ENCODE measurements at places on chromosomes 2 and 18.
A peak's percentile ranks its signal among the peaks of the same experiment; 100 is the strongest.

DNA sequence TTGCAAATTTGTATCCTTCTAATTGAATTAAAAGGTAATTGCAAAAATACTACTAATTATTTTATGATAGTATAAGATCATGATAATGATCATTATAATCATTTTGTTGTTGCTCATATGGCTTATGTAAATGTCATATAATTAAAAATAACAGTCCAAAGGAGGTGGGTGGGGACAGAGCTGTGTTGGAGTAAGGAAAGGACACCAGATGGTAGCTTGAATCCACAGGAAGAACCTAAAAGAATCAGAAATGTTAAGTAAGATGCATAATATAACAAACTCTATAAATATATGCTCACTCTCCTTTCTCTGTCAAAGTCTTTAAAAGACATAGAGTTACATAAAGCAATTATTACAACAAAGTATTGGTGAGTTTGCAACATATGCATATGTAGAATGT, 650.7 kb upstream of the HS6ST1 start:
- DNase-seq: no peak

- DNase-seq: no peak
Observed at GRCh38 chr2:73903313-73903712, 10.5 kb downstream of the ACTG2 start.

DNA sequence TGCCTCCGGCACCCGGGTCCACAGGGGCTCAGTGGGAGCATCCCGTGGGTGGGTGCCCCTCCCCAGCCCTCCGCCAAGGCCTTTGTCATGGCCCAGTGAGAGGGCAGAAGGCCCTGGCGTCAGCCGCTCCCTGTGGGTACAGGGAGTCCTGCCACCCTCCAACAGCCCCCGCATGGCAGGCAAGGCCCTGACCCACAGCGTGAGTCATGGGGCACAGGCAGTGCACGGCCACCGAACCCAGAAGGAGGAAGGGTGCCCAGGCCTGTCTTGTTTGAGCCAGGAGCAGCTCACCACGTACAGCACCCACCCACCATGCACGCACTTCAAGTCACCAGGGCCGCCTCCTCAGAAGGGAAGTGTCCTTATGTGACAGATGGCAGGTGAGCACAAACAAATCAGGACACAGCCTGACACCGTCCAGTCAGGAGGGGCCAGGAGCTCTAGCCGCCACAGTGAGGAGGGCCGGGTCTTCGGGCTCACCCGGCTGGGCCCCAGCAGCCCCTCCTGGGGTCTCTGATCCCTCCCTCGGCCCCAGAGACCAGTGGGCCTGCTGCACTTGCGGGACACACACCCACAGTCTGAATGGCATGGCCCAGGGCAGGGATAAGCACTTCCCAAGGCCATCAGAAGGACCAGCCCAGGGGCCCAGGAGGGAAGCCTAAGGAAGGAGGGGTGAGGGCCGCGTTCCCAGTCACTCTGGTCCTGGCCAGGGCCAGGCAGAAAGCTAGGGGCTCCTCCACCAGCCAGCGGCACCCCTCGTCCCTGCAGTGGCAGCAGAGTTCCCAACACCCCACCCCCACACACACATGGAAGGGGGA, 25.8 kb downstream of the BIN1 start:
- DNase-seq: no peak

- no peak for DNase-seq
Observed at GRCh38 chr2:75892490-75892889, 181.8 kb upstream of the GCFC2 start.

DNA sequence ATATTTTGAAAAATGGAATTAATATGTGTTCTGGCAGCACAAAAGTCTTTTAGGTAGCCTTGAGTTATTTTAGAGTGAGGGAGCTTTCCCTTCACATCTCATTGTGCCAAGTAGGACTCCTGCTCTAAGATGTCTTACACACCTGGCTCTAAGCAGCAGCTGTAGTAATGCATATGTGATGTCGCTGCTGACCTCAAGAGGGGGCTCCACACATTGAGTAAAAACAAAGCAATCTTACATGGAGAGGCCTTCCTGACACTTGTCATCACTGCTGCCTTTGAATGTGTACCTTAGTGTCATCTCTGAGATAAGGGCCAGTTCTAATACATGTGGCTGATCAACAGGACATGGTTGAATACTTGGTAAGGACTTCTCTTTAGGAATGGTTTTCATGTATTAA, 75.8 kb downstream of the ACTR3 start:
- DNase-seq: peak; percentile 47

DNA sequence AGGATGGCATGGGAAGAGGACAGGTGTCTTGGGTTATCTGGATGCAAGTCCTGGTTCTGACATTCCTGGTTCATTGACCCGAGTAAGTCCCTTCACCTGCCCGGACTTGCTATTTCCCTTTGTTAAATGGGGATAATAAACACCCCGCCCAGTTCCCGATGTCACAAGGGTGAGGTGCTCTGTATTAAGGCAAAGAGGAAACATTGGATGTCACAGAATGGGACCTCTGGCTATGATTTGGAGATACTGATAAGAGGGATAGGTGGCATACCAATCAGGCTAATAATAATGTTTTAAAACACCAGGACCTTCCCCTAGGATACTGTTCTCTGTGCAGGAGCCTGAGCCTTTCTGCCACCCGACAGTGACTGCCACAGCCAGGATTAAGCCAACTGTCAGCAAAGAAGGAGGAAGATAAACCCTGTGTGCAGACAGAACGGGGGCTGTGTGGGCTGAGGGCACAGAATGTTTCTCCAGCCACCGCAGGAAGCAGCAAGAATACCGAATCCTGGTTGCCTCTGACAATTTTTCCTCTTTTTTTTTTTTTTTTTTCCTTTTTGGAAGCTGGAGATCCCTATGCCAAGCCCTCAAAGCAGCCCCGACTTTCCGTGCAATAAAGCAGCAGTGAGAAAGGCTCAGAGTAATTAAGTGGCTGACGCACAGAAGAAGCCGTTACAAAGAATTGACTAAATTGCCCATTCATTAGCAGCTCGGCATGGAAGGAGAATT, 336.6 kb downstream of the SMAD2 start:
- DNase-seq: no peak

GRCh38 chr2:181312515-181312927, 144.7 kb upstream of the ITGA4 start:
- DNase-seq: no peak

DNA sequence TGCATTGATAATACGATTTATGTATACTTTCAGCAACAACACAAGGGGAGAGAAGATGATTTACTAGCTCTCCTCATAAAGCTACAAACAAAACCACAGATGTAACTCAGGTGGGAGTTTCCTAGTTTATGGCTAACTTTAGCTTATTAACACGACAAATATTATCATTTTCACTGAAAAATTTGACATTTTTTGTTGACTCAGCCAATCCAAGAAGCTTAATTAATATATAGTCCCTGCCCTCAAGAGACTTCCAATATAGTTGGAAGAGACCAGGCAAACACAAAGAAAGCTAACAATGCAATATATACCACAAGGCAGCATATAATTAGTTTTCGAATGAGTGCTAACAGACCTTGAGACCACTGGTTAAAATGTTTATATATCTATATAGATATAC, 775 bp downstream of the WDR12 start:
- no peak for DNase-seq

DNA sequence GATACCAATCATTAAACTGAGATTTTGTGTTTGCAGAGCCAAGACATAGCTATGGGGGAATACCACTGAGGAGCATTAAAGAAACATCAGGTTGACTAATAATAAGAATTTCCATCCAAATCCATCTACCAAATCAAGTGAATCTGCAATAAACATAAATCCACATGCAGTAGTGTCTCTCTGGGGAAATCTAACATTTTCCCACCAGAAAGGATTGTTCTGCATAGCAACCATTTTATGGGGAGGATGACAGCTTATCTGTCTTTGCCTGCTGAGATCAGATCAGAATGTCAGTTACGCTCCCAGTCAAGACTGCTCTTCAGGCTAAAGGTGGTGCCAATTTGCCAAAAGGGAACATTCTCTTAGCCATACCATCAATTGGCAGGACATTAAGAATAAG, 1098.9 kb upstream of the CHAC2 start:
- no peak for DNase-seq

DNA sequence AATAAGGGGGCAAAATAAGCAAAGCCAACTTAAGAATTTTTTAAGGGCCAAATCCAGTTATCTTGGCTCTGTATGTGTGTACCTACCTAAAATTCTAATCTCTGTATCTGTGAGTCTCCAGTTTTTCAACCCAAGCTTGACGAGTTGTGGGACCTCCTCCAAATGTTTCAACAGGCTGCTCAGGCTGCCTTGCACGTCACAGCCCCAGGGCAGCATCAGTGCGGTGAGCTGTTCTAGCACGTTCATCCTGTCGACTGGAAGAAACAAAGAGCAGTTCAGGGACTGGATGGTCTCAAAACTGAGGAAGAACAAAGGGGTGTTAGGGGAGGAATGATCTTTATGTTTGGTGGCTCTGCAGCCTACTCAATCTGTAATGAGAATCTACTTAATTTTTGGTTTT, 29.4 kb downstream of the NLRC4 start:
- DNase-seq: no peak

DNA sequence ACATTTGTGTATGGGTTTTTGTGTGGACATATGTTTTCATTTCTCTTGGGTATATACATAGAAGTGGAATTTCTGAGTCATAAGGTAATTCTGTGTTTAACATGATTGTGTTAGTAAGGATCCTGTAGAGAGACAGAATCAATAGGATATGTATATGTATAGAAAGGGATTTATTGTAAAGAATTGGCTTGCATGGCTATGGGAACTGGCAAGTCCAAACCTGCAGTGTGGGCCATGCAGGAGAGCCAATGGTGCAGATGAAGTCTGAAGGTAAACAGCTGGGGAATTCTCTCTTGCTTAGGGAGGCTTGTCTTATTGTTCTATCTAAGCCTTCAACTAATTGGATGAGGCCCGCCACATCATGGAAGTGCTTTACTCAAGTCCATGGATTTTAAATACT, 39.2 kb upstream of the IL1R2 start:
- no peak for DNase-seq

DNA sequence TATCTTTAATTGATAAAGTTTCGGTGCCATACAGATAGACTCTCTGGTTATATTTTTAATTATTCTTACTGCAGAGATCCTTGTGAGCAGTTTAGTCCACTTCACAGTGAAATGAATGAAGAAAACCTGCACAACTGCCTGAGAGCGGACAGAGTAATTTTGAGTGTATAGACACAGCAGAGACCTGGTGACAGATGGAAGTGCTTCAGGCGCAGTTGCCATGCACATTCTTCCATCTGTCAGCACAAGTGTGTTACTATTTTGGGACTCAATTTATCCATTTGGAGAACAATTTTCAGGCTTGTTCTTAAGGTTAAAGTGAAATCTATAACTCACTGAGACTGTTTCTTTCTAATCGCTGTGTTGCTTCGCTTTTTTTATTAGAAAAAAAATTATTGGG, 147.8 kb upstream of the SPHKAP start:
- no peak for DNase-seq

DNA sequence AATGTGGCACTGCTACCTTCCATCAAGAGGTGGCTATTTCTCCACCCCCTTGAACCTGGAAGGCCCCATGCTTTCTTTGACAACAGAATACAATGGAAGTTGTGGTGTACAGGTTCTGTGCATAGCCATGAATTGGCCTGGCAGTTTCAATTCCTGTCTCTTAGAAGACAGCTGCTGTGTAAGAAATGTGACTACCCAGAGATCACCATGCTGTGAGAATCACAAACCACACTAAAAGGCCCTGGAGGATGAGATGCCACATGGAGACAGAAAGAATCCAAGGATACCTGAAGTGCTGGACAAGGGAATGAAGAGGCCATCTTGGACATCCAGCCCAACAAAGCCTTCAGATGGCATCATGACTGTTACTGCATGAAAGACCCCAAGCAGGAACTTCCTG, 47.7 kb upstream of the EHBP1 start:
- DNase-seq: no peak

DNA sequence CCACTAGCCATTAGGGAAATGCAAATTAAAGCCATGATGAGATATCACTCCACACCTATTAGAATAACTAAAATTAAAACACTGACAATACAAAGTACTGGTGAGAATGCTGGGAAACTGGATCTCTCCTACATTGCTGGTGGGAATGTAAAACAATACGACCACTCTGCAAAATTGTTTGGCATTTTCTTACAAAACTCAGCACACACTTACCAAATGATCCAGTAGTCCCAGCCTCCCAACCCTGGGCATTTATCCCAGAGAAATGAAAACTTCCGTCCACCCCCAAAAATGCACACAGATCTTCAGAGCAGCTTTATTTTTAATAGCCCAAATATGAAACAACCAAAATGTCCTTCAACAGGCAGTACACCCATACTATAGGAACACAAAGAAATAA, 8.9 kb upstream of the TMSB10 start:
- no peak for DNase-seq

DNA sequence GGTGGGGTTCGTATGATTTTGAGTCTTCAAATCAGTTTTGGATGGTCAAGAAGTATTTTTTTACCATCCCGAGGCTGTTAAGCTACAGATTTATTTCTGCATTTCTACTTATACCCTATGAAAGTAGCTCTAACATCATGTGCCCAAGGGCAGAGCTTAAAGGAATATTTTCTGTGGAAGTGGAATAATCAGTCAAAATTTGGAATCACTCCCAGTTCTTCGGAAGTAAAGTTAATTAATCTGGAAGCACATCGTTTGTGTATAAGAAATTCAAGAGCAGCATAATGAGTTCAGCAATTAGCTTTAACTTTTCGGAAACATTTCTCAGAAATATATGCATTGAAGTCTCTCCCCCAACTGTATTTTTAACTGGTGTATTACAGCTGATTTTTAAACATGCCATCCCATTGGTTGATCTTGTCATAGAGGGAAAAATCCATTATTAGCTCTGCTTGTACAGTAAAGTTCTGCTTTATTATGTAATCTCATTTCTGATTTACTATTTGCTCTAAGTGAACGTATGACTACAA, 510.1 kb downstream of the DCC start:
- no peak for DNase-seq

DNA sequence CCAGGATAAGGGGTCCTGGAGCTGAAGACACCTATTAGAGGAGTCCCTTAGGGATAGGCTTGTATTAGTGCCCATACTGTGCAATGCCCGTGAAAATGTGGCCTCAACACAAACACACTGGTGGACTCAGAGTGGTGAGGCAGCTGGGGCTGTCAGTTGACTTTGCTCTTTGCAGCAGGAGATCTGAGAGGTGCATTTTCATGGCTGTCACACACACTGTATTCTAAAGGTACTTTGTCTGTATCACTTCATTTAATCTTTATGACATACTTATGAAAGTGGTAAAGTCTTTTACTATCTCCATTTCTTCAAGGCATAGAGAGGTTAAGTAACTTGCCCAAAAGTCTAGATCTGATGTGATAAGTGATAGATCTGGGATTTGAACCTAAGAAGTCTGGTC, 55.1 kb upstream of the GCFC2 start:
- no peak for DNase-seq

Measured in HFFc6 (cell line).